Renal cortical epithelial cell (primary cell): ENCODE measurements at places on chromosomes 1 and 21. TPM values are rescaled to one million over a fixed set of nuclear protein-coding genes. Genes with fewer than 3 reads are reported as not detected.
A peak's percentile ranks its signal among the peaks of the same experiment; 100 is the strongest.

Gene C1orf21
- total RNA-seq, result 1.7 and 7.3 TPM in 2 replicates

- no peak for DNase-seq
These were observed 5.2 kb upstream of the MAB21L3 start for GRCh38 chr1:116105996-116106395.

DNA sequence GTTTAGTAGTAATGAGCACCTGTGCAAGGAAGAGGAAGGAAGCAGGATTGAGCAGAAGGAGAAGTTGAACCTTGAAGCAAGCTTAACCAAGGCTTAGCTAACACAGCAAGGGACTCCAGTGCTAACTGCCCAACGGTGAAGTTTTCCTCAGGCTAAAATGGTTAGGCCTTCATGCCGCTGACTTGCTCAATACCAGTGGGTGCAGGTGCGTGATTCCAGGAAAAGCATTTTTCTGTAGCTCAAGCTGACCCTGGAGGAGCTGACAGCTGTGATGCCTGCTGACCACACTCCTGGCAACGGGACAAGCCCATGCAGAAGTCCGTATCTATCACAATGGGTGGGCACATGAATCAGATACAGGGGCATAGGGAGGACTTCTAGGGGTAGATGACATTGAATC, 76.5 kb upstream of the FGGY start:
- DNase-seq, result peak; percentile 76

GRCh38 chr1:71307451-71307850, 226.6 kb upstream of the ZRANB2 start:
- peak; percentile 47 for DNase-seq

DNA sequence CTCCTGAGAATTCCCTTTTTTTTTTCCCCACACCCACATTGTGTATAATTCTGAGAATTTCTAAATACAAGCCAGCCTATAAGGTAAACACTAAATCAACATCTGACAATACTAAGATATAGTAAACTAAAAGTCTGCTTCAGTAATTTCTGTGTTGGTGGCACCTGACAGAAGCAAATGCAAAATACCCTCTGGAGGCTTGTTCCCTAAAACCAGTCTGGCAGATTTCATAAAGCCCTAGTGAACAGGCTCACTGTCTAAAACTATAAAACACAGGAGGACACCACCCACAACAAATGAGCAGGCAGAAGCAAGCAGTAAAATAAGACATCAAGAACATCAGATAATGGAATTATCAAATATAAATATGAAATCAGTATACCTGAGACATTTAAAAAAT, 11.5 kb downstream of the TRIM33 start:
- DNase-seq, result no peak

GRCh38 chr1:172276120-172276818, 144.2 kb upstream of the C1orf105 start:
- peak; percentile 71 for DNase-seq

- no peak for DNase-seq
These were observed 44.8 kb downstream of the GPR161 start for GRCh38 chr1:168091720-168092550.

DNA sequence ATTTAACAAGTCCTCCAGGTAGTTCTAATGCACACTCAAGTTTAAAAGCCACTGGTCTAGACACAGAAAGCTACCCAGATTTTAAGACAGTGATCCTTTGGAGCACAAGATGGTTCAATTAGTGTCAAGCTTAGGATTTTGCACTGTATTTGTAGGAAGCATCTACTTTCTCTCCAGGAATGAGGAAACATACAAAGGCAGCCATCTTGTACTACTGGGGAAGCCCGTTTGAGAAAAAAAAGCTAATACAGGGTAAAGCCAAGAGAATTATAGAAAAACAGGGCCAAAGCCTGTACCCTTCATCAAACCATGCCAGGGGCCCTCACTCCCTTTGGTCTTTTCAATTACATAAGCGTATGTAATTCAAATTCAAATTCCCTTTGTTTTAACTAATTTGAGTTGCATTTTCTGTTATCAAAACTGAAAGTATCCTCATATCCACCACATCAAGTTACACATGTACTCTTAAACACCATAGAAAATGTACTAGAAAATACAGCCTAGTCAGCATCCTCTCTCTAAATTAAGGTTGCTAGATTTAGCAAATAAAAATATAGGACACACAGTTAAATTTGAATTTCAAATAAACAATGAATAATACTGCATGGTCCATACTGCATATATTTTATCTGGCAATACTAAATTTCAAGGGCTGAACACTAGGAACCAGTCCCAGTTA, 17.4 kb downstream of the PIK3R3 start:
- DNase-seq, result no peak

GRCh38 chr1:234562334-234562733, 47.6 kb downstream of the IRF2BP2 start:
- no peak for DNase-seq

DNA sequence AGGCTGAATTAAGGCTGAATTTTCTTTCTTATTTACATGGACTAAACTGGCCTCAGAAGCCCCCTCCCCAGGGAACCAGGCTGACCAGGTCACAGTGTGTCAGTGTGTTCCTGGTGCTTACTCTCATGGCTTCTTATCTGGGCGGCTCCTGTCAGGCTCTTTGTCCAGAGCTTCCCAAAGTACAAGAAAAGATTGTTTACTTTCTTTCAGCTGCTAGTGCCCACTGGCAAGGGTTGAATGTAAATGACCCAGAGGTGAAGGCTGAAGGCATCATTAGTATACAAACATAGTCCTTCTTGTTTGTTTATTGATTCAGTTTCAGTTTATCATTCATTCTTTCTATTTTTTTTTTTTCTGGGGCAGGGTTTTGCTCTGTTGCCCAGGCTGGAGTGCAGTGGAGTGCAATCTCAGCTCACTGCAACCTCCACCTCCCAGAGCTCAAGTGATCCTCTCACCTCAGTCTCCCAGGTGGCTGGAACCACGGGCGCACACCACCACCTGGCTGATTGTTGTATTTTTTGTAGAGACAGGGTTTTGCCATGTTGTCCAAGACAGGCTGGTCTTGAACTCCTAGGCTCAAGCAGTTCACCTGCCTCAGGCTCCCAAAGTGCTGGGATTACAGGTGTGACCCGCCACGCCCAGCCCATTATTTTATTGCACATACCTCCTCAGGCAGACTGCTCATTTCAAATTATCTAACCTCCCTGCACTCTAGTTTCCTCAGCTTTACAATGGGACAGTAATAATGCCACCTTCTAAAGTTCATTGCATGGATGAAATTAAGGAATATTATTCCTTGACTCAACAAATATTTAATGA, 9.8 kb upstream of the KDM4A start:
- DNase-seq, result no peak

DNA sequence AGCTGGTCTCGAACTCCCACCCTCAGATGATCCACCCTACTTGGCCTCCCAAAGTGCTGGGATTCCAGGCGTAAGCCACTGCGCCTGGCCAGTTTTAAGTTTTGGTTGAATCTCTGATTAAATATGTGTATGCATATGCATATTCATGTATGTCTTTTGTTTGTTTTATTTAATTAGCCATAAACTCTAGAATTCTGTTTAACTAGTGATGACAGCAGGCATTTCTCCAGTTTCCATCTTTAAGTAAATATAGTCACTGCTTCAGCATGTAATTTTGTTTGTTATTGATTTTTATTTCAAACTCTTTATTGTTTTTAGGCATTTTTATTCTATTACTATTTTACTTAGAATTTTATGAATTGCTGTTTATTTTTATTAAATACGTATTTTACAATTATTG, 58.0 kb downstream of the NUF2 start:
- DNase-seq, result no peak
